ENCODE measurements at places on chromosomes 6 and 20.

DNA sequence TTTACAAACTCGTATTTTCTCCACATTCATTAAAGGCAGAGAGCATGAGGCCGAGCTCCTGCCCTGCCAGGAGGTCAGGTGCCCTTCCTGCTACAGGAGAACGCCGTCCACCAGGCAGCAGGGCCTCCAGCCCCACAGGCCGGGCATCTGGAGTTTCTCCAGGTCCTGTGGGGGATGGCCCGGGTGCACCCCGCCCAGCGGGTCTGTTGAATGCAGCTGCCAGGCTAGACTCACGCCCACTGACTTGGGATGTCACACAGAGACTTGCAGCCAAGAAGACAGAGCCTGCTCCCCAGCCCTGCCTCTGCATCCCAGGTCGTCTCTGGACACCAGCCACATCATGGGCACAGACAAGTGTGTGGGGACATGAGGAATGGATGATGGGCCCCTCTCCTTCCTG is 376.4 kb downstream of the CDH4 start:
- no peak for DNase-seq

DNA sequence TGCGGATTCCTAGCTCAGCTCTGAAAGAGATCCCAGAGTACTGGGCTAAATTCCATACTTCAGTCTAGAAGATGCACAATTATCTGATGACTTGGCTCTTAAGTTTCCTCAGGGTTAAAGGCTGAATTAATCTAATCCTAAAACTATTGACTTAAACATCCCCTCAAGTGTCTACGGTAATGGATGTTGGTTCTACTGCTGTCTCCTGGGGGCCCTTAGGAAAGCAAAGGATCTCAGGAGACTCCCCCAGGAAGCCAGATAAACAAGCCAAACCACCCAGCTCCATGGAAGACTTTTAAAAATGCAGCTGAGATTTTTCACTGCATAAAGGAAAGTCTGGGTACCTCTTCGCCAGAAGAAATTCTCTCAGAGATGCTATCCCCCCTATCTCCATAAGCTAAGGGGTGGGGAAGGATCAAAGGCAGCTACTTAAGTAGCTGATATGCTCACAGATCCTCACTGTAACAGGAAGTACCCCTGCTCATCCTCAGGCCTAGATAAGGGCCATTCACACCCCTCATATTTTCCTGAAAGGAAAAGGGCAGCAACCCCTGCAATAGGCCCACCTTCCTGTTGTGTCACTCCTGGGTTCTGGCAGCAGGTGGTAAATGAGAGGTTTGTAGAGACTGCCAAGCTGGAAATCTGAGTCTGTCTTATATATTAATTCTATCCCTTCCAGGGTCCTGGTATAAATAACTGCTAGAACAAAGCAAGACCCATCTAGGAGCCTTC is 9.3 kb downstream of the NDRG3 start:
- no peak for DNase-seq

- no peak for DNase-seq
Observed at GRCh38 chr6:85390105-85390728, 59.7 kb upstream of the NT5E start.

DNA sequence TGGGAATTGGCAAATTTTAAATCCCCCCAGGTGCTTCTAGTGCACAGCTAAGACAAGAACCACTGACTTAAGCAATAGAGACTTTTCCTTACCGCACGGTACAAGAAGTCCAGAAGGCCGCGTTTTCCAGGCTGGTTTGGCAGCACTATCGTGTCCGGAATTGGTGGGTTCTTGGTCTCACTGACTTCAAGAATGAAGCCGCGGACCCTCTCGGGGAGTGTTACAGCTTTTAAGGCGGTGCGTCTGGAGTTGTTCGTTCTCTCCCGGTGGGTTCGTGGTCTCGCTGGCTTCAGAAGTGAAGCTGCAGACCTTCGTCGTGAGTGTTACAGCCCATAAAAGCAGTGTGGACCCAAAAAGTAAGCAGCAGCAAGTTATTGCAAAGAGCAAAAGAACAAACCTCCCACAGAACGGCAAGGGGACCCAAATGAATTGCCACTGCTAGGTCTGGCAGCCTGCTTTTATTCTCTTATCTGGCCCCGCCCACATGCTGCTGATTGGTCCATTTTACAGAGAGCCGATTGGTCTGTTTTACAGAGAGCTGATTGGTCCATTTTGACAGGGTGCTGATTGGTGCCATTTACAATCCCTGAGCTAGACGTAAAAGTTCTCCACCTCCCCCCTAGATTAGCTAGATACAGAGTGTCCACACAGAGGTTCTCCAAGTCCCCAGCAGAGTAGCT is 264.5 kb downstream of the PREX1 start:
- no peak for DNase-seq

DNA sequence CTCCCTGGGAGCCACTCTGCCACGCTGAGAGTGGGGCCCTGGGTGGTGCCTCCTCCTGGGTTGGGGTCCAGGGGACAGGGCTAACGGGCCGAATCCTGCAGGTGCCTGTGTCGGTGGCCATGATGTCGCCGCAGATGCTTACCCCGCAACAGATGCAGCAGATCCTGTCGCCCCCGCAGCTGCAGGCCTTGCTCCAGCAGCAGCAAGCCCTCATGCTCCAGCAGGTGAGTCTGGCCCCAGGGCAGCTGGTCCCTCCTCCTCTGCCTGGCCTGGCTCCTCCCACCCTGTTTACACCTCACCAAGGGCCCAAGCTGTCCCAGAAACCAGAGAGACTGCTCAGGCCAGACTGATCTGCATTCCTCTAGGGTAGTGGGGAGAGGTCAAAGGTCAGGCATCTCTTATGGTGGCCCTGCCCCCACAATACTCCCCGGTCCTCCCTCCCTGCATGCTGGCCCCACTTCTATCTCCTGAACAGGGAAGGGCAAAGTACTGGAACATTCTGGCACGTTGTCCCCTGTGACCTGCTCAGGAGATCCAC is 38.6 kb downstream of the FOXP4 start:
- DNase-seq = no peak

DNA sequence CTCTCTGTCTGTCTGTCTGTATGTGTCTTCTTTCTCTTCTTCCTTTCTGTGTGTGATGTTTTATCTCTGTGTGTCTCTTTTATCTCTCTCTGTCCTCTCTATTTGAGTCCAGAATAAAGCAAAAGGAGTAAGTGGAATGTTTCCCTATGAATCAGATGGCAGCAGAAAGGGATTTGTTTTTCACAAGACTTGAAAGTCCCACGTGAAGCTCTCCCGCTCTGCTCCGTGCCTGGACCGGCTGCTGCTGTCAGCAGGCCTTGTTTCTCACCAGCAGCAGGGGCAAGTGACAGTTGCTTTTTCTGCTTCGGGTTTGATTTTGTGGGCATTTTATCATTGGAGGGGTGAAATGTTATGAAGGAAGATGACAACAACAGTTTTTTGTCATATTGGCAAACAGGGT is 212.7 kb downstream of the PACRG start:
- DNase-seq = no peak

DNA sequence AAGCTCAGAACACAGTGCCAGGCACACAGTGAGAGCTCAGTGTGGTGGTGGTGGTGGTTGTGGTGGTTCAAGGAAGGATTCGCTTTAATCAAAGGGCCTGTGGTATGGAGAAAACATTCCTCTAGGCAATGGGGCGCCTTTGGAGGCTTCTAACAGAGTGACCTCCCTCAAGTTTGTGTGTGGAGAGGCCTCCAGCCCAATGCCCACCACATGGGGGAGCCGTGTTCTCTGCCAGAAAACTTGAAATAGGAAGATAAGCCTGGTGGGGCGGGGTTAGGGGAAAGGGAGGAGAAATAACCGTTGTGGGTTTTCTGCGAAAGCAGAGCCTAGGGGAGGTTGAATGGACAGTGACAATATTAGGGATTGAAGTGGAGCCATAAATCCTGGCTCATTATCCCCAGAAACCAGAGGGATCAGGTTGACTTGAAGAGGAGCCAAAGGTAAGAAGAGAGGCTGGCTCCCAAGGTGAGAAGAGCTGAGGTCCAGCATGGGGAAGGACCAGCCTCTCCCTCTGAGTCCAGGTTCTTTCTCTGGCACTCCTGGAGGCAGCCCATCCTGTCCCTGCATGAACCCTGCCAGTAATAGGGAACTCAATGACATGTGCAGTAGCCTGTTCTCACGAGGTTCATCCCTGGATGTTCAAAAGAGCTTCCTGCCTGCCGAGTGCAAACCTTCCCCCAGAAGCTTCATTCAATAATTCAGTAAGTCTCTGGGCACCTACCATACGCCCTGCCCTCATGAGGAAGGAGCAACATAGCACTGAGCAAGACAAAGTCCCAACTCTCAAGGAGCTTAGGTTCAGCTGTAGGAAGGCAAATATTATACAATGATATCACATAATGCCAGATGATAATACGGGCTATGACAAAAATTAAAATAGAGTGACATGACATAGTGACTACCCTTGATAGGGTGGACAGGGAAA is 51.4 kb downstream of the TGM2 start:
- DNase-seq = no peak

GRCh38 chr6:97726378-97726777 is 443.4 kb upstream of the MMS22L start:
- DNase-seq = no peak

- DNase-seq = no peak
Observed at GRCh38 chr20:41510847-41511450, 107.2 kb downstream of the CHD6 start.

DNA sequence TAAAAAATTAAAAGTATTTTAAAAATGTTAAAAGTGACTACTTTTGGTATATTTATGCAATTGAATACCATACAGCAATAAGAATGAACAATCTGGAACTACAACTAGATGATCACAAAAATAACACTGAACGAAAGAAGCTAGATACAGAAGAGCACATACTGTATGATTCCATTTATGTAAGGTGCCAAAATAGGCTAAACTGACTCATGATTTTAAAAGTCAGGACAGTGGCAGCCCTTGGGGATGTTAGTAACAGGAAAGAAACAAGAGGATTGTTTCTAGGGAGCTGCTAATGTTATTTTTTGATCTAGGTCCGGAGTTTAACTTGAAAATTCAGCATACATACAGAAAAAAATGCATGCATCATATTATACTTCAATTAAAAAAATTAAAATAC is 42.3 kb downstream of the KIF13A start:
- no peak for DNase-seq

DNA sequence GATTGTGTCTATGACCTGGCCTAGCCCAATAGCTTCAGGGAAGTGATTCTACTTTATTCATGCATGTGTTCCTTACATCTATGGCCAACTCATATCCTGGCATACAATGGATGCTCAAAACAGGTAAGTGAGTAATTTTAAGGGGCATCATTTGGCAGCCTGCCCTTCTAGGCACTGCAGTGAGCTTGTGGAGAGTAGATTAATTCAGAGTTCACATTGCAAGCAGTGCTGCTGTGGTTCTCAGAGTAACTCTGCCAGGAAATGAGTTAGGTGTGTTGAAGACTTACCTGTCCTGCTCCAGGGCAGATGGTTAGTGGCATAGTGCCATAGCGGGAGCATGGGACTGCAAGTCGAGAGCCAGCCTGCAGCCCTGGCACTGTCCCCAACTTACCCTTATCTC is 158.0 kb downstream of the SCP2D1 start:
- DNase-seq = no peak

- no peak for DNase-seq
Observed at GRCh38 chr20:56552911-56553629, 20.0 kb downstream of the FAM209B start.

- no peak for DNase-seq
Observed at GRCh38 chr6:85065831-85066230, 301.4 kb upstream of the TBX18 start.

DNA sequence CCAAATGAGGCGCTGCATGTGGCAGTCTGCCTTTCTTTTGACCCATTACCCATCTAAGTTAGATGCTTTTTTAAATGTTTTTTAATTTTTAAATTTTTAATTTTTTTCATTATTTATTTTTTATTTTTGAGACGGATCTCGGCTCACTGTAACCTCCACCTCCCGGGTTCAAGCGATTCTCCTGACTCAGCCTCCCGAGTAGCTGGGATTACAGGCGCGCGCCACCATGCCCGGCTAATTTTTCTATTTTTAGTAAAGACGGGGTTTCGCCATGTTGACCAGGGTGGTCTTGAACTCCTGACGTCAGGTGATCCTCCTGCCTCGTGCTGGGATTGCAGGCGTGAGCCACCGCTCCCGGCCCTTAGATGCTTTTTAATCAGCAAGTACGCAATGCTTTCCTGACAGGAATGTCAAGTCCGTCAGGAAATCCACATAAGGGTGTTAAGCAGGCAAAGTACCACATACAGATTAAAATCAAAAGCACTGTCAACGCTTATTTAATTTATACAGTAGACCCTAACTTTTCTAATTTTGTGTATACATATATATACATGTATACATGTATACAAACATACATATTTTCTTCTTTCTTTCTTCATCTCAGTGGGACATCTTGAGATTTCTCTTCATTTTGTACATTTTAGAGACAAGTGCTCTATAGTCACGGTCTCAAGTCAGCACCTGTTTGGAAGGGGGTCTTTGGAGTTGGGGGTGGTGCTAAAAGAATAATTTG is 995 bp upstream of the GSTA4 start:
- DNase-seq = peak; percentile 38

DNA sequence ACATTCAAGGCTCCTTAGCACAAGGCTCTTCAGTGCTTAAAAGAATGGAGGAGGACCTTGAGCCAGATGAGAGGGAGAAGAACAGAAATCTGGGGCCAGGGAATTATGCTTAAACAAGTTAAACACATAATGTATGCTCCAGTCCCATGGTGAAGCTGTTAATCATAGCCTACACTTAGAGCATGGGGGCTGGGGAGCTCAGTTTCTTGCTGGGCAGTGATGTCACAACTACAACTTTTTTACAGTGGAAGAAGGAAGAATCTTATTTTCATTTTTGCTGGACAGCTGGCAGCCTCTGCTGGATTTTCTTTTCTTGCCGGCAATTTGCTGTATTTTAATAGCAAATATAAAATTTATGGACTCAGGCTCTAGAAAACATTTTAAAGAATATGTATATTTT is 432.5 kb downstream of the CD109 start:
- no peak for DNase-seq

GRCh38 chr6:165218829-165219228 is 90.6 kb downstream of the C6orf118 start:
- no peak for DNase-seq

DNA sequence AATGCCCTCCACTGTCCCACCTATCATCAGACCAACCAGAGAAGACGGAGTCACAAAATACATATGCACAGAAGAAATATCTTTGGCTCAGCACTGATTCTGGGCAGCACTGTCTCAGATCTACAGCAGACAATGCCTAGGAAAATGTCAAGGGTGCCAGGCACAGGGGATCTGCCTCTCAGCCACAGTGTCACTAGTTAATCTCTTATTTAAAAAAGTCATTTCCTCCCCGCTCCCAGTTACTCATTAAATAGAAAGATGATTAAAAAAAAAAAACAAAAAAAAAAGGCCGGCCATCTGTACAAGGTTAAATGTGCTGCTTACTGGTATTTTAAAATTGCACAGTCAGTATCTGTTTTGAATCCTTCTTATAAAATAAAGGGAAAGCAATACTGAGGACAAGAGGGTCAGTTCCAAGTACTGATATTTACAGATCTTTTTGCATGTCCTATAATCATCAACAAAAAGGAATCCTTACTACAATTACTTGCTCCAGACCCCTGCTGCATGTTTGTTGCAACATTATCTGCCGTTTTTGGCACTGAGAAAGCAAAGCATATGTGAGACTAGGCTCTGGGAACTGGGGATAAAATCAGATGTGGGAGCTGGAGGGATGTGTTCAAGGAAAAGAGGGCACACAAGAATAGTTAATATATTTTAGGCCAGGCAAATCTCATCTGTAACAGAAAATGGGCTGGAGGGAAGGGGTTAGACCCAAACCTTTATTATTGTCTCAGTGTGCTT is 299.3 kb downstream of the KIF16B start:
- no peak for DNase-seq

All from GM06990 (cell line).